ENCODE measurements at places on chromosomes 7 and 10. TPM values are rescaled to one million over a fixed set of nuclear protein-coding genes. Genes with fewer than 3 reads are reported as not detected.

- no peak for DNase-seq
Observed at GRCh38 chr7:55438757-55439525, 73.8 kb downstream of the LANCL2 start.

Gene NKX6-2
- total RNA-seq, result not detected

DNA sequence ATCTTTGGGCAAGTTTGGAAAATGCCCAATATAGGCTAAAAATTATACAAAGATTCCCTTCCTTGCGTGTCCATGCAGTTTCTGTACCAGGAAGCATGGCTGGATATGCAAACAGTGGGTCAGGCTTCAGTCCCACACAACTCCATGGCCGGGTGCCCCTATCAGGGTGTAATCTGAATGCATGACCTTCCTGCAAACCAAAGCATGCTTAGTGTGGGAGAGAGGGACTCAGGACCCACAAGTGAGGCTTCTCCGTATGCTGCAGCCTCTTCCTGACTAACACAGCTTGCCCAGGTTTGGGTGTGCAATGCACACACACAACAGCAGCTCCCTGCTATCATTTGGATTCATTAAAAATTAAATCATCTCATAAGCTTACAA is 8.5 kb downstream of the AKR1B10 start:
- no peak for DNase-seq

Gene SKIDA1
- total RNA-seq, result 3.6 TPM

Gene PSD
- total RNA-seq, result 5.1 TPM

Gene FAM241B
- 5.6 TPM for total RNA-seq

All from ureter (tissue), 1 donor.